Omental fat pad (tissue), 4 donors: ENCODE measurements at places on chromosomes 2 and 18. TPM values are rescaled to one million over a fixed set of nuclear protein-coding genes. Genes with fewer than 3 reads are reported as not detected.

Gene UCN
- total RNA-seq: 2.7 TPM

- DNase-seq: no peak
Observed at GRCh38 chr18:49648326-49648725, 86.5 kb downstream of the LIPG start.

- no peak for DNase-seq
Observed at GRCh38 chr2:10170256-10170655, 47.7 kb downstream of the RRM2 start.

- no peak for DNase-seq
Observed at GRCh38 chr2:205073433-205074020, 528.3 kb downstream of the PARD3B start.

DNA sequence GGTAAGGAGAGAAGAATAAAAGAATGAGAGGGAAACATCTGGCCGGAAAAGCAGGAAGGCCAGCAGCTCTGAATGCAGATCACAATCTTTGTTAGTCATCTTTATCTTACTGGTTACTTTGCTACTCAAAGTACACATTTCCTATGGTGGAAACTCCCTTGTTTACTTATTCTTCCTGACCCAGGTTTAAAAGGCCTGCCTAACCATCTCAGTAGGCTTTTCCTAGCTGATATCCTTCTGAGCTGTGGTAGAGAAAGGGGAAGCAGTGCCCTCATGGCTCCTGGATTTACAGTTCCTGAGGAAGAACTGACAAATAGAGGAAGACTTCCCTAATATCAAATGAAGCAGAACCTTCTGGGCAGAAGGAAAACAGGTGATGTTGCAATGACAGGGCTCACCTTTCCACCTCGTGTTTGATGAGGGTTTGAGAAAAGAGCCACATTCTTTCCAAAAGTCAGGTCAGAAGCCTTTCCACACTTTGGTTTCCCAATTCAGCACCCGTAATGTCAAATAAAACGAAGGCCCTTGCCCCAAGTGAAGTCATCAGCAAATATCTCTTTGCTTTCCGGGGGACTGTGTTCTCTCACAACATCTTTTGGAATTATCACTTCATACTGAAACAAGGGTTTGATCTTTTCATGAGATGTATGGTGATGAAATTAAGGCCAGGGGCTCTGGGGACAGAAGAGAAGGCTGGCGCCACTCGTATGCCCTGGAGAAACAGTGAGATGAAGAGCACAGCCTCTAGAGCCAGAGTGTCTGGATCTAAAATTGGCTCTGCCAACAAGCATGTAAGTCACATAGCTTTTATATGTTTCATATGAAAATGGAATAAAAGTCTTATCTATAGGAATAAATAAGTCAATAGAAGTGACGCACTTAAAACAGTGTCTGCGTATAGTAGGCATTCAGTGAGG, 26.7 kb upstream of the APOB start:
- no peak for DNase-seq
